ENCODE measurements at places on chromosomes 3 and 15.

GRCh38 chr3:123330441-123330991, 118.4 kb downstream of the ADCY5 start:
- no peak for DNase-seq

DNA sequence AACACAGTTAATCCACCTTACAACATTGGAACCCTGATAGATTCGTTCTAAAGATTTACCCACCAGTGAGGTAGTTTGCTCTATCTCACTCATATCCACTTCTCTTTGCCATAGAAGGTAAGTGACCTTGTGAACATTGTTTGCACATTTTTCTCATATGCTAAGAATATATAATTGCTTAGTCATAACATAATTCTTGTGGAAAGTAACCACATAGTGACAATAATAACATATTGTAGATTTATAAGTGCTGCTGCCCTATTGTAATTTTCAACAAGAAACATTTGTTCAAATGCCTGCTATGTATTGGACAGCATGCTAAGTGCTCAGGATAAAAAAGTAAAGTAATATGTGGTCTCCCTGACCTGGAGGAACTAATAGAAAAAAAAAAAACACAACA, 554.2 kb upstream of the KCNMB2 start:
- no peak for DNase-seq

DNA sequence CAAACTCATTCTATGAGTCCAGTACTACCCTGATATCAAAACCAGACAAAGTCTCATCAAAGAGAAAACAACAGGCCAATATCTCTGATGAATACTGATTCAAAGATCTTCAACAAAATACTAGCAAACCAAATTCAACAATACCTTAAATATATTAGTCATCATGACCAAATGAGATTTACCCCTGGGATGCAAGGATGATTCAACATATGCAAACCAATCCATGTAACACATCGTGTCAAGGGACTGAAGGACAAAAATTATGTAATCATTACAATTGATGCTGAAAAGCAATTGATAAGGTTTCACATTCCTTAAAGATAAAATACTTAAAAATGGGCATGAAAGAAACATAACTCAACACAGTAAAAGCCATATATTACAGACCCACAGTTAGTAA, 1476.9 kb downstream of the SI start:
- no peak for DNase-seq

DNA sequence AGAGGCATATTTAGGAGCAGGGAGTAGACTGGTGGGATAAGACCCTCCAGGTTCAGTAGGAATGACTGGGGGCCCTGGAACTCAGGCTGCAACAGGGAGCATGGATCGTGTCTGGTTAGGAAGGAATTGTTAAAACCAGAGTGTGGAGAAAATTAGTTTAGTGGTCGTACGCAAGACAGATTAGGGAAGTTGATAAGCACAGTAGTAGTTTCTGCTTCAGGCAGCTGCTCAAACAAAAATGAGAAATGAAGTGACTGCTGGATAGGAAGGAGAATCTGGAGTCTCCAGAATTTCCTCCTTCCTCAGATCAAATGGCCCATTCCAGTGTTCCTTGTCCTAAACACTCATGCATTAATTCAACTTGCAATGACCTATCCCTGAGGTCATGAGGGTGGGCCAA, 11.2 kb downstream of the MYD88 start:
- DNase-seq, result no peak

- DNase-seq, result no peak
Observed at GRCh38 chr3:52228266-52228665, 2.8 kb upstream of the TLR9 start.

DNA sequence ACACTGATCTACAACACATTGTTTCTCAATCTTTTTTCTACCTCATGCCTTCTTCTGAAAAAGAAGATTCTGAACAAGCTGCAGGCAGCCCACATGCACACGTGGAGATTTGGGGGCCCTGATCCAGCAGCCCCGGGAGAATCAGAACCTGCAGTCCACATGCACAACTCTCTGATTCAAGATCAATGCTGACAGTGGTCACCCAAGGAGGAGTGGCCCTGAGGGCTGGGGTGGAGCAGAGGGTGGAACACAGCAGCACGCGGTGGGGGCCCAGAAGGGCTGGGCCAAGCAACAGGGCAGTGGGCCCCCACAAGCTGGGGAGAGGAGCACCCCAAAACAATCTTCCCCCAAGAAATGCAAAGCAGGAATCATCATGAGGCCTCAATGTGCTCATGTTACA, 202.1 kb upstream of the NSMCE3 start:
- no peak for DNase-seq

- no peak for DNase-seq
Observed at GRCh38 chr3:184805351-184806038, 6.5 kb upstream of the VPS8 start.

GRCh38 chr3:59334585-59334984, 284.8 kb upstream of the CFAP20DC start:
- no peak for DNase-seq

GRCh38 chr3:38276917-38277630, 5.0 kb upstream of the SLC22A14 start:
- no peak for DNase-seq

DNA sequence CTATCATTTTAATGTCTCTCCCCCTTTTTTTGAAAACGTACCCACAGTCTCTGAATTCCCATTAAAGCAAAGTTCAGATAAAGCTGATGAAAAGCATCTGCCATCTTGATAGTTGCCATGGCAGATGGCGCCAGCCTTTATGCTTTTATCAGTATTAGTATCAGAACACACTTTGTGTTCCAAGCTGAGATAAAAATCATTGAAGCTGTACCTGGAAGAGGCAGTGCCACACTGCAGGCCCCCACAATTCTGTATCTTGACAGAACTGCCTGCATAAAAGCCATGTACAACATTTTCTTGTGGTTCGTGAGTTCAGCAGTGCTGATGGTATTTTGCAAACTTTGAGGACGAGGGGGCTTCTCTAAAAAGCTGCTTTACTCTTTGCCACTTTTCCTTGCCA, 311.7 kb downstream of the SATB1 start:
- no peak for DNase-seq

DNA sequence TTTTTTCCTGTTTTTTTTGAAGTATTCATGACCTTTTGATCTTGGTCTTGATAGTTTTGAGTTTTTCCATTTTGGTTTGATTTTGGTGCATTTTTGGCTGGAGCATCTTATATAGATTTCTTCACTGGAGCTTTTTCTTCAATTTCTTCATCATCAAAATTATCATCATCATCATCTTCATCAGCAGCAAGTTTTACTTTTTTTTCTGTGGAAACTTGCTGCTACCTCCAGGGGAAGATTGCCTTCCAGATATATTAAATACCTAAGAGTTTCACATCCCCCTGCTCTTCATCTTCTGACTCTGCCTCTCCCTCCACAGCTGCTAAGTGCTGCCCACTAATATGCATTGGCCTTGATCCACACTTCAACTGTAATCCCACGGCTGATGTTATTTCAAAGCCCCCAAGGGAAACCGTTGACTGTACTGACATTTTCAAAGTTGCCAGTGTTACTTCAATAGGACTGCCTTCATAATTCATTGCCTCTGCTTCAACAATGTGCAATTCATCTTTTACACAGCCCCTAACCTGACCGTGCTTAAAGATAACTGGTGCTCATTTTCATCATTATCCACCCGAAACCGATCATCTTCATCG, 151.7 kb downstream of the NR1D2 start:
- no peak for DNase-seq

- no peak for DNase-seq
Observed at GRCh38 chr3:144308396-144308795, 336.8 kb downstream of the DIPK2A start.

DNA sequence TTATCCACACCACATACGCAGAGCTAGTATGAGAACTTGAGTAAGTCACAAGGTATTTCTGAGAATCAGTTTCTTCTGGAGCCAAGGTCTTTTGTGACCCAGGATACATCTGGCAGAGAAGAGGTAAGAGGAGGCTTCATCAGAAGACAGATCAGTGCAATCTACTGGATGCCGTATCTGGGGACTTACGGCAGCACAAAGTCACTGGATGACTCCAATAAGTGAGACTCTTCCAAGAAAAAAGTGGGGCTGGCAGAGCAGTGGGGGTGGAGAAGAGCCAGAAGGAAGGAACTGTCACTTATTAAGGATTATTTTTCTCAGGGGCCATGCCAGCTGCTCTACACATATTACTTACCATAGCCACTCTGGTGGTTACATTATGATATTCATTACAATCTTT, 31.6 kb upstream of the UBXN7 start:
- DNase-seq, result no peak

DNA sequence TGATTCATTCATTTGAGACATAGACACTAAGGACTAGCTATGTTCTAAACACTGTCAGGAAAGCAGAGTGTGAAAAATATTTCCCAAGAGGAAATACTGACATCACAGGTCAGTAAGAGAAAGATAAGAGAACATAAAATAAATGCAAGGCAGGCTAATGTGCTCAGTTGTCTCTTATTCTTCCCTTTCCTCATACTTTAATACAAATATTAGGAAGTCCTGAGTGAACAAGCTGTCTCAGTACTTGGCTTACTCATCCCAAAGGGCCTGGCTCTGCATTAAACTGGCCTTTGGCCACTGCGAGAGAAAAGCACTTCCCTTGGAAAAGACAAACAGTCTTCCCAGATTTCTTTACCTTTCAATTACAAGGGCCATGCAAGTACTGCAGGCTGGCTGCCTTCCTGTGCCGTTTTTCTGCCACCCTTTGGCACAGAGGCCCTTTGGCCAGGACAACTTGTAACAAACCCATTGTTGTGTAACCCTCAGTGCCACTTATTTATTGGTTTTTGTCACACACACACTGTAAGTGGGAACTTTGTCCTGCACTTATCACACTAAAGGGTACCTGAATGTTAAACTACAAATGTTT, 31.7 kb downstream of the EDC3 start:
- no peak for DNase-seq

DNA sequence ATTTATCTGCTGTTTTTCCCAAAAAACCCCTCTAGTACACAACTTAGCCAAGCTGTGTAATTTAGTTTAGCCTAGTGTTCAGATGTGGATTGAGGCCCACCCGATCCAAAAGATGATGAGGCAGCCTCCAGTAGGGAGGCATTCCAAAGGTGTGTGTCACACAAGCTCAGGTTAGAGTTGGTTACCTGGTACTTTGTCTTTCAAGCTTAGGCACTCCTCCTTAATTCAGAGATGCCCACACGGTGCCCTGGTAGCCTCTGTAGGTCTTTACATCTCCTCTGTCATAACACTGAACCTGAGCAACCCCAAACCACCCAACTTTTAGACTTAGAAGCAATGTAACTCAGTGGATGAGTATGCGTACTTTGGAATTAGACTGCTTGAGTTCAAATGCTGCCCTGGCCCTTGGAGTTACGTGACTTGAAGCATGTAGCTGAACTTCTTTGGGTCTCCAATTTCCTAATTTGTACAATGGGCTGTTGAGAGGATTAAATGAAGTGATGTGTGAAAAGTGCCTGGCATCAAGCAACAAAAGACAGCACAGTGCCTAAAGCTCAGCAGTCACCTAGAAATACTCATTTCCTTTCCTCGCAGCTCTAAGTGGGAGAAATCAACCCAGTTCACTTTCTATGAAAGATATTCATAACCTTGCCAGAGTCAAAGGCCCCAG, 284.6 kb upstream of the RARB start:
- DNase-seq, result no peak

DNA sequence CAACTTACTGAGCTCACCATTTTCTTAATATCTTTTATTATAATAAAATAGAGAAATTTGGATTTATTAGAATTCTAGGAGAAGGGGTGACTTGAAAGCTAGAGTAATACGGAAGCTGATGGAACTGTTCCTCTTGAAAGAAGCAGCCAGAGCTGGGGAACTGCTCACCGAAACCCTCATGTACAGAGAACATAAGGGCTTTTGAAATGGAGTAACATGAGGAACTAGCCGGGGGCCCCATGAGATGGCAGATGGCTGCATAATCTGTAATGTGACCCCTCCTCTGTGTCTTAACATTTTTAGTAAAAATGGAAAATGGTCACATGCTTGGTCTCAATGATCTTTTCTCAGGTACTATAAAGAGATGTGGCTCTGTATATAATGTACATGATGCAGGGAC, 15.7 kb upstream of the DYNC1LI1 start:
- DNase-seq, result no peak

DNA sequence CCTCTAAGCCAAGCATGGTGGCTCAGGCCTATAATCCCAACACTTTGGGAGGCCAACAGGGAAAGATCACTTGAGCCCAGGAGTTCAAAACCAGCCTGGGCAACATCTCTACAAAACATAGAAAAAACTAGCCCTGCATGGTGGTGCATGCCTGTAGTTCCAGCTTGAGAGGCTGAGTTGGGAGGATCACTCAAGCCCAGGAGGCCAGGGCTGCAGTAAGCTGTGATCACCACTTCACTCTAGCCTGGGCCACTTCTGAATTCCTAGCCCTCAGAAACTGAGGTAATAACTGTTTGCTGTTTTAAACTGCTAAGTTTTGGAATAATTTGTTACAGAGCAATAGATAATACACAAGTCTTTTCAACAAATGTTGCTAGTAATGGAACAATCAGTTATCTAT, 16.4 kb downstream of the IP6K1 start:
- no peak for DNase-seq

GRCh38 chr3:142724682-142725356, 985 bp downstream of the TRPC1 start:
- peak; percentile 17 for DNase-seq

GRCh38 chr15:81400640-81401236, 26.7 kb upstream of the TMC3 start:
- no peak for DNase-seq

DNA sequence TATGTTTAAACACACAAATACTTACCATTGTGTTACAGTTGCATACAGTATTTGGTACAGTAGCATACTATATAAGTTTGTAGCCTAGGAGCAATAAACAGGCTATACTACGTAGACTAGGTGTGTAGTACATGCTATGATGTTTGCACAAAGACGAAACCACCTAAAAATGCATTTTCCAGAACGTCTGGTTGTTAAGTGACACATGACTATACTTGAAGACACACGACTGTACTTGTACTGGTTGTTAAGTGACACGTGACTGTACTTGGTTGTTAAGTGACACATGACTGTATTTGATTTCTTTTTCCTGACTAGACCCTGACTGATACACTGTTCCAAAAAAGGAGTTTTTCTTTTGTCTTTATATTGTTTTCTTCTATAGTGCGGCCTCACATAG, 34.1 kb downstream of the RAB8B start:
- no peak for DNase-seq

GRCh38 chr3:175902226-175902625, 1043.1 kb downstream of the NAALADL2 start:
- DNase-seq, result no peak

DNA sequence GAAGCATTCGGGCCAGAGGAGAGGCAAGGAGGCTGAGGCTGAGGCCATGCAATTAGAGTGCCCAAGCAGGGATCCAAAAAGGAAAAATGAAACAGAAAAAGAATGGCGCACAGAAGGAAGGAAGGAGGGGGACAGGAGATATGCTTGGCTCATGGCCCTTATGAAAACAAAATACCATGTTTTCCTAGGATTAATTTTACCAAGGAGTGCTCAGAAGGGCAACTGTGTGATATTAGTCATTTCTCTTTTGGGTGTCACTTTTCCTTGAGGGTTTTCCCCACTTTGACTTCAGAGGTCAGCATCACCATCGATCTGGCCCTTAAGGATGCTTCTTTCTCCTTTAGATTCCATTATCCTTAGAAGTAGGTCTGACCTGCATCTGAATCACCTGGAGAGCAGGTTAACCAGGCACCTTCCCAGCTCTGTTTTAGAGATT, 1.4 kb downstream of the PARP14 start:
- no peak for DNase-seq

All from natural killer cell (primary cell).